Hepatocyte (in vitro differentiated cells): ENCODE measurements at places on chromosomes 1 and 21.
A peak's percentile ranks its signal among the peaks of the same experiment; 100 is the strongest.

GRCh38 chr1:229896306-229896705, 170.7 kb upstream of the GALNT2 start:
- no peak for DNase-seq

GRCh38 chr1:200275415-200275814, 134.4 kb downstream of the ZNF281 start:
- DNase-seq, result peak; percentile 54

GRCh38 chr1:247998811-247999210, 14.6 kb upstream of the OR2L5 start:
- DNase-seq, result no peak

DNA sequence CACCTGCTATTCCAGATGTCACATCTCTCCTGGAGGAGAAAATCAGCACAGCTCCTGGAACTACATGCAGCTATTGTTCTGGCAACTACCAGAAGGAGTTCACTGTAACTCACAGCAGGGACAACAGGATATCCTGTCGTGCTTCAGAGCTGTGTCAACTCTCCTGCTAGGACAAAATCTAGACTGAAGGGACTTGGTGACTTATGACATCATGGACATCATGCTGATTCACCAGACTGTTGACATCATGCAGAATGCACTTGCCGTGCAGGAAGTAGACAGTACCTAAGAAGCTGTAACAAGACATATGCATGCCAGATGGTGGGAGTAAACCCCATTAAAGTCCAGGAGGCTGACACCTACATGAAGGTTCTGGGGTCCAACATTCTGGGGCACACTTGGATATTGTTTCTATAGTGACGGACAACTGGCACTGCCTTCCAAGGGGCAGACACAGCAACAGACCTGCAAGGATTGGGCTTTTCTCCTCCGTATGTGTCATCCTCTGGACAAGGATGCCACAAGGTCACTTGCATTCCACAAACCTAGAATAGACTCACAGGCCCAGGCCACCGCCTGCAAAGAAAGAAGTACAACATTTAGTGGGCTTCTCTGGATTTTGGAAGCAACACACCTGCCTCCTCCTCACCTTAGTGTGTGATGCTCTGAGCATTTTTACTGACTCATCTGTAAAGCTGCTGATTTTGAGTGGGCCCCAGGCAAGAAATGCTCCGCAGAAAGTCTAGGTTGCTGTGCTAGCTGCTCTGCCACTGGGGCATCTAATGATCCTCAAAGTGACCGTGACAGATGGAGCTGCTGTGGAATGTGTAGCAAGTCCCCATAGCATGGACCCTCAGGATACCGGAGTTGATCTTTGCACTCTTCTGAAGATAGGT, 249.2 kb downstream of the MATN1 start:
- DNase-seq, result no peak

GRCh38 chr1:200919386-200919785, 24.7 kb downstream of the INAVA start:
- DNase-seq, result no peak

DNA sequence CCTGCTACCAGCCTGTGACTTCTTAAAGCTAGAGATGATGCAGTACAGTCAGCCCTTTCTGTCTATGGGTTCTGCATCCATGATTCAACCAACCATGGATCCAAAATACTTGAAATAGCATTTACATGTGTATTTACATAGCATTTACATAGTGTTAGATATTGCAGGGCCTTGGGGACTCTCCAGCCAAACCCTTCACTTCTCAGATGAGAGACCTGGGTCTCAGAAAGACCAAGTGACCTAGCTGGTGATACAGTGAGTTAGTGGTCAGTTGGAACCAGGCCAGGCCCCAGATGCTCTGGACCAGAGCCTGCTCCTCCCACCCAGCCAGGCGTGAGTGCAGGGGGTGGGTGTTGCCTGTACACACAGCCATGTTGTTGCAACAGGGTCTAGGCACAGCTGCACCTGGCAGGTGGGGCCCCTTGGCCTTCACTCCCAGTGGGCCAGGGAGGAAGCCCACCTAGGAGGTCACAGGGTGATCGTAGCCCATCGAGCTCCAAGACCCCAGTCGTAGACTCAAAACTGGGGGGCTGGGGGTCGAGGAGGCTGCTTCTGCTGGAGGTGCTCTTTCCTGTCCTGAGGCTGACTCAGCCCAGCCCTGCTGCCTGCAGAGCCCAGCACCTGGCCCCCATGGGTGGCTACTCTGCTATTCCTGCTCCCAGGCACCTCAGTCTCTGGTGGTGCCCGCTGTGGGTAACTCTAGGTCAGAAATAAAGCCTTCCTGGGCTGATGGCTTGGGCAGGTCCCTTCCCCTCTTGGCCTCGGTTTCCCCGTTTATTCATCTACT, 7.7 kb downstream of the TMEM61 start:
- DNase-seq, result no peak

- DNase-seq, result peak; percentile 27
These were observed 24.8 kb downstream of the PCSK9 start for GRCh38 chr1:55064071-55064581.

DNA sequence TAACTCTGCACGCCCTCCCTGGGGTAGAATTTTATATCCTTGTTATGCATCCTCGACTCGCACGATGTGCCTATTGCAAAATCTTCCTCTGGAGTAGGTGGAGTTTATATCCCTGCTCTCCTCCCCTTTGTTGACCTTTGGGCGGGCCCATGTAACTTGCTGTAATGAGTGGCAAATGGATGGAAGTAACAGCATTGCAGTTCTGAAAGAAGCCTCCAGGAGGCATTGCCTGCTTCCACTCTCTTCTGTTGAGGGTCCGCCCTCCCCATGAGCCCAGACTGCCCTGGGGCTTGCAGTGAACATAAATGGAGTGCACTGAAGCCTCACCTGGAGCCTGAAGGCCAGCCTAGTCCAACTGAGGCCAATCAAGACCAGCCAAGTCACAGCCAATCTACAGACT, 62.2 kb upstream of the GRIK3 start:
- no peak for DNase-seq

DNA sequence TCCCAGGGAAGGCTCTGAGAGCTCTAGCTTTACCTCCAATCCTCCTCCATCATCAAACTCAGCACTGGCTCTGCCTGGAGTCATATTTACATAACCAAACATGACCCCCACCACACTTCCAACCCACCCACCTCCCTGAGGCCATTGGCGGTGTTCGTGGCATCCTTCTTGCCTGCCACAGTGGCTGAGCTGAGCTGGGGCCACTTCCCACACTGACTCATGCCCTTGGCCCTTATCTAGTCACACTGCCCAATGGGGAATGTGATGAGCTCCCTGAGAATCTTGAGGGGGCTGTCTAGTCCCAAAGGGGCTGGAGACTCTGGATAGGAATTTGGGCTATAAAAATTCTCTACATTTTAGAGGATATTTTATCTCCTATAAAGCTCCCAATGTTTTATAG, 230.9 kb upstream of the IRF2BP2 start:
- DNase-seq, result no peak

- no peak for DNase-seq
These were observed 172.3 kb downstream of the SIPA1L2 start for GRCh38 chr1:232457595-232457994.

GRCh38 chr1:31239653-31240241, at the start of gene NKAIN1:
Gene NKAIN1 (minus strand): TSS chr1:31239887. CDS start chr1:31239547, 340 bp downstream.
- peak; percentile 69 for DNase-seq

DNA sequence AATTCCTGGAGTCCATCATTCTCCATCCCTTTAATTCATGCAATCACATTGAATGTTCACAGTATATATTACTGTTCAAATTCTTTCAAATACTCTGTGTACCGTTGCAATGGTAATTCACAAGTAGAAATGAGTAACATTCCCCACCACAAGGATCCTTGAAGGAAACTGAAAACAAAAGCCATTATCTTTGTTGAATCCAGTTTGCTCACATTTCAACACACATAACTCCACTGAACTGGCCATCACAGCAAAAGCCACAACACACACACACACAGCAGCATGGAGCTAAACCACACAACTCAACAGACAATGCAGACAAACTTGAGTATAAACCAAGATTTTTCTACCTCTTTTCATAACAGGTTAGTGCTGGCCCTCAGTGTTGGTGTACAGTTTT, 188.3 kb upstream of the GREM2 start:
- DNase-seq, result no peak

DNA sequence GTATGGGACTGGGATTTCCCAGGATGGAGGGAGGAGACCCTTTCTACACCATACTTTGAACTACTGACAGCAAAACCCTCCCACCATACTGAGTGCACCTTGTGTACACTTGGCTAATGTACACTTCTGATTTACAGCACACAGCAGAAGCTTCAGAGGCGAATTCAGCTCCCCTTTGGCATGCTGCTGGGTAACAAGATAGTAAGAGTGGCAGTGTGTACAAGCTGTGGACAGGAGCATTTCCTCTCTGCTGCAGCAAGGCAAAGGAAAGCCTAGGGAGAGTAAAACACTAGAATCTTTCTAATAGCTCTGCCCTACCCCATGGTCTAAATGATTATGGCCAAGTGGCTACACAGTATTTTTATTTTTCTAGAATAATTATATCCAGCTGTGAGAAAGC, 83.9 kb upstream of the ARTN start:
- DNase-seq, result no peak

DNA sequence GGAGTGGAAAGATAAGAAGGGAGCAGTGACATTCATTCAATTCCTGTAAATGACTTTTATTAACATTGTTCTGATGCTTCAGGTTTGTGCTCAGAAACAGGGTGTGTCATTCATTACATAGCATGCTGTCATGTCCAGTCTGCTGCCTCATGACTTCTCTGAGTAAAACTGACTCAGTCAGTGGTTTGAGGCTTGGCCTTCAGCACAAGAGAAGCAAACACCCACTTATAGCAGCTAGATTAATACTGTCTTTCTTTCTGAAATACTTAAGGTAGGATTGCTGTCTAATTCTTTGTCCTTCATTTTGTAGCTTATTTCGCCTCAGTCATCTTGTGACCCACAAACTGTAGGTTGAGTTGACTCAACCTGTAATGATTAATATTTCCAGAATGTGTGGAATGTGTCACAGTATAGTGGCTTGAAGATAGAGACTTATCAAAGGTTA, 32.9 kb downstream of the RASAL2 start:
- DNase-seq, result peak; percentile 64

DNA sequence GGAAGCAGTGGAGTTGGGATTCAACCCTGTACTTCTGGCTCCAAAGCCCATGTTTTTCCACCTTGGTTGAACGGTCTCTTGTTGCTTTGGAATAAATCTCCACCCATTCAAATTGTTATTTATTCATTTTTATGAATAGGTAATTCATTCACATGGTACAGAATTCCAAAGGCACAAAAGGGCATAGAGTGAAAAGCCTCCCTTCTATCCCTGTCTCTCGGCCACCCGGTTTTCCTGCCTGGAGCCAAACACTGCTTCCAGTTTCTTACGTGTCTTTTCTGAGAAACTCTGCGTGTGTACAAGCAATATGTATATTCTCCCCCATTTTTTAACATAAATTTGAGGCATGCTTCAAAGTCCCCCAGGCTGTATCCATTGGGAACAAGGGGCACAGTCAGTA, 3.9 kb downstream of the EXTL1 start:
- DNase-seq, result no peak

- DNase-seq, result no peak
These were observed 511.9 kb downstream of the PTPRC start for GRCh38 chr1:199150756-199151155.

DNA sequence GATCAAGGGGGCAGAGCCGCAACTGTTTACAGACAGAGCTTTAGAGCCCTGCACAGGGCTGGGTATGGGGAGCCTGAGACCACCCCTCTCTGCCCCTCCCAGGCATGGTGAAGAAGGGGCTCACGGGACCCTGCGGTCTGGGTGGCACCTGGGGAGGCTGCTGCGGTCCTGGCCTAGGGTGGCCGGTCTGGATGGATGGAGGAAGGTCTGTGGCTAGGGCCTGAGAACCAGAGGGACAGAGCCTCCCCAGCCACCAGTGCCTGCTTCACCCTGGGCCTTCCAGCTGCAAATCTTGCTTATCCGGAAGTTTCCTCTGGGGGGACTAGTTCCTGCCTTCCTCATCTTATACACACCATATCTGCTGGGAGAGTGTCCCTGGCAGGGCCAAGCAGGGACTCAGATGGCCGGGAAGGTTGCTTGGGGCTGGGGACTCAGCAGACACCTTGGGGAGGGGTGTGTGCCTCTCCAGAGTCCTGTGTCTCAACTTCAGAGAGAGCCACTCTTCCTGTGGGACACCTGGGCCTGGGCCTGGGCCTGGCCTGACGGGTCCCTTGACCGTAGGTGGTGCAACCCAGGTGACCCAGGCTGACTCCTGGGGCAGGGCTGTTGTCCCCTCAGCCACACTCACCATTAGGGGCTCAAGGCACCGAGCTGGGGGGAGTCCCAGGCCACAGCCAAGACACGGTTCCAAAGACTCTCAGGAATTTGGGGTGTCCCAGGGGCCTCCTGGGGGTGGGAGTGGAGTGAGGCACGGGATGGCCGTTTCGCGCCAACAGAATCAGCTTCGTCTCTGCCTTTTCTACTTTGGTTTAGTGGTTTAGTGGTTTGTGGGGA, 52.0 kb upstream of the ACTRT2 start:
- DNase-seq, result no peak

GRCh38 chr1:41504114-41505035, 19.9 kb upstream of the EDN2 start:
- peak; percentile 63 for DNase-seq

- no peak for DNase-seq
These were observed 29.5 kb downstream of the WDR4 start for GRCh38 chr21:42849759-42850412.

GRCh38 chr1:89966656-89967055, 28.3 kb upstream of the ZNF326 start:
- DNase-seq, result no peak

DNA sequence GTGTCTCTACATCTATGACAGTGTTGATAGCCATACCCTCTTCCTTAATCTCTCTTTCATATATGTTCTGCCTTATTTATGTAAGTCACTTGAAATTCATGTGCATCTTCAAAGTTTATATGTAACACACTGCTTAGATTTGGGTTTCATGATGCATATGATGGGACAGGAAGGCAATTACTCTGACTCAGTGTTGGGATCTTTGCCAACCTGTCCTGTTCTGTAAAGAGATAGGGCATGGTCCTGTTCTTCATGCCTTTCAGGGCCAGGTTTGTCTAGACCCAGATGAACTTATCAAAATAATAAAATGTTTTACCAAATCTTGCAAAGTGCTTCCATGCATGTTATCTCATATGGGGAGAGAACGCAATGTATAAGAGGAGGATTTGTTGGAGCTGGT, 69.5 kb downstream of the TMPRSS15 start:
- no peak for DNase-seq

- no peak for DNase-seq
These were observed 56.3 kb upstream of the JUN start for GRCh38 chr1:58839846-58840835.

- DNase-seq, result no peak
These were observed 5.0 kb downstream of the TSTD1 start for GRCh38 chr1:161033751-161034150.

- DNase-seq, result peak; percentile 12
These were observed 157.1 kb upstream of the SYT6 start for GRCh38 chr1:114310695-114311271.
